ENCODE measurements at places on chromosomes 5 and 9. TPM values are rescaled to one million over a fixed set of nuclear protein-coding genes. Genes with fewer than 3 reads are reported as not detected.

Gene LMX1B
- 0.03 TPM for total RNA-seq

Gene ERGIC1
- 97.6 TPM for total RNA-seq

Gene TAF11L10
- not detected for total RNA-seq

Gene CDC20B
- not detected for total RNA-seq

Gene SHISAL2B
- not detected for total RNA-seq

Gene UNC13B
- total RNA-seq: 0.15 TPM

Gene ELOVL7
- total RNA-seq: 0.95 TPM

Gene DIPK1B
- 0.32 TPM for total RNA-seq

Gene GLRX
- total RNA-seq: 80.0 TPM

Gene ROR2
- total RNA-seq: not detected

Gene CDKN2A
- 30.6 TPM for total RNA-seq

Gene IFNK
- total RNA-seq: not detected

Gene PCDHB3
- total RNA-seq: not detected
